Gastroesophageal sphincter (tissue), 4 donors: ENCODE measurements at places on chromosomes 16 and 17.

DNA sequence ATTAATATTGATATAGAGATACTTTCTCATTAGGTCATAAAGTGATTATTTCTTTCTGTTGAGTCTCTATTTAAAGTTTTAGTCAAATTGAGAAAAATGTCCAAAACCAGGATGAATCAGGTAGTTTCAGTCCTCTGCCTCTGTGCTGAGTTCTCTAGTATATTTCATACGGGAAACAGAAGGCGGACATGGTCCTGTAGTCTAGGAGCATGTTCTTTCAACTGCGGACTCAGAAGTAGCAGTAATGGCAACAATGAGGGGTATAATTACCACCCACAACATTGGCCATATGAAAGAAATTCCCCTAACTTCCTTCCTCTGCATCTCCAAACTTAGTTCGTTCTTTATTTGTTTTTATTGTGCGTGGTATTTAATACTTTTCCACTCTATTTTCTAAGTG lies 50.1 kb downstream of the TBX4 start:
- ATAC-seq = no peak

GRCh38 chr16:64742455-64743223 lies 379.2 kb downstream of the CDH11 start:
- no peak for ATAC-seq

DNA sequence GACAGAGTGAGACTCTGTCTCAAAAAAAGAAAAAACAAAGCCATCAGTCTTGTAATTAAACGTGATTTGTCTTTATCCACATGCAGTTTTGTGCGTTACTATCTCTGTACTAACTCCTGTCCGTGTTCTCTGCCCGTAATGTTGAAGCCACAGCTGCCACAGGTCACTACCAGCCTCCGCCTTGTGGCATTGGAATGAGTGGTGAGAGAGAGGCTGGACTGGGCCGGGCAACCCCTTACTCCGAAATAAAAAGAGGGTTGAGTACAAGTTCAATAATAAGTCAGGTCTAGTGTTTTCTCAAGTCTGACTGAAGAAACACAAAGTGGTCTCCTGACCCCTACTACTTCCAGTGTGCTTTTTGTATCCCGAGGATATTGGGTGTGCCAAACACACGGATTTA lies 5.4 kb downstream of the DNAJA3 start:
- ATAC-seq = no peak

- peak; percentile 64 for ATAC-seq
Measured at GRCh38 chr16:81035975-81036750, 521 bp downstream of the ATMIN start.

DNA sequence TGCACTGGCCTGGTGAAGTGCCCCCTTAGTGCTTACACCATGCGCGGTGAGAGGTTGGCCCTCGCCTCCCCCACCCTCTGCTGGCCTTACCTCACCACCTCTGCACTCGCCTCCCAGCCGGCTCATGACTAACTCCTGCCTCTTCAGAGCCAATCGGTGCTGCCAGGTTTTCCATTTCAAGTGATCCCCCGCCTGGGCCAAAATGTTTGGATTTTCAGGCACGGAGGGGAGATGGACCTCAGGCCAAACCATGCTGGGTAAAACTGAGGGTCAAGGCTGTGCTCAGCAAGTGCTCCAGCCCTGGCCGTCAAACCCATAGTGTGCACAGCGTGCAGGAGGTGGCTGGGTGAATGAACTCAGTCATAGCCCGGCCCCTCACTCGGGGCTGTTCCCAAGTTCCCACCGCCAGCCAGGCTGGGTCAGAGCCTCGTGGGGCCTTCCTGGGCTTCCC lies 175.4 kb downstream of the SEC14L1 start:
- ATAC-seq = peak; percentile 26
